ENCODE measurements at places on chromosomes 7 and 10. TPM values are rescaled to one million over a fixed set of nuclear protein-coding genes. Genes with fewer than 3 reads are reported as not detected.

The CFAP46 gene
- not detected for total RNA-seq

DNA sequence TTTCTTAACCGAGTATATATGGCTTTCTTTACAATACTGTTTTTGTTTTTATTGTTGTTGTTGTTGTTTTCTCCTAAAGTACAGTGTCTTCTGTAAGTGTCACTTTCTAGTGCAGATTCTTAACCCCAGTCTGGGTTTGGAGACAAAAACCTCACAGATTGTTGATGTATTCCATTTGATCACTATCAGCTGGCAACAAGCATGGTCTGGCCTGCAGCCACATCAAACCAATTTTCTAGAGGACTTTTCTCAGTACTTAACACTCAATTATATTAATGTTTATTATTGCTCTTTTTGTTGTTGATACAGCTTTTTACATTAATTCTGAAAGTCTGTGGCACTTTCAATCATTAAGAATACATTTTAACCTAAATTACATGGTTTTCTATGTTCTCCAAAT lies 17.1 kb downstream of the LRRN3 start:
- no peak for DNase-seq

- no peak for DNase-seq
Measured at GRCh38 chr7:130384371-130384801, 4.1 kb downstream of the CPA1 start.

GRCh38 chr10:119304541-119304940 lies 97.2 kb downstream of the GRK5 start:
- DNase-seq = no peak

DNA sequence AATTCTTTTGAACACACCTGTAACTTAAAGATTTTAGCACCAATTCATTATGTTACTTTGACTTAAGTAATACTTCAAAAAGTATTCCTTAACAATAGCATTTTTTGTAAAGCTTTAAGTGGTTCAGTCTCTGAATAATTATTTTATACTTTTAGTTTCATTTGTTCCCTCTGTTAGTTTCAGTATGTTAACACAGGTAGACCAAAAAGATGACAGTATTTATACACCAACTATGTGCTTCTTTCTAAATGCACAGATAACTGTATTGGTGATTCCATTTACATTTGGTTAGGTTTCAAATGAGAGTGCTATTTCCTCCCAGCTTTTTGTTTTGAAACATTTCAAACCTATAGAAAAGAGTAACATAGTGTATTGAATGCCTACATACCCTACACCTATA lies 14.0 kb downstream of the RALA start:
- DNase-seq = no peak

- DNase-seq = no peak
Measured at GRCh38 chr7:82275342-82275741, 168.2 kb downstream of the CACNA2D1 start.

- no peak for DNase-seq
Measured at GRCh38 chr10:110408943-110409342, 88.8 kb upstream of the DUSP5 start.
